ENCODE measurements at places on chromosomes 3 and 15.

DNA sequence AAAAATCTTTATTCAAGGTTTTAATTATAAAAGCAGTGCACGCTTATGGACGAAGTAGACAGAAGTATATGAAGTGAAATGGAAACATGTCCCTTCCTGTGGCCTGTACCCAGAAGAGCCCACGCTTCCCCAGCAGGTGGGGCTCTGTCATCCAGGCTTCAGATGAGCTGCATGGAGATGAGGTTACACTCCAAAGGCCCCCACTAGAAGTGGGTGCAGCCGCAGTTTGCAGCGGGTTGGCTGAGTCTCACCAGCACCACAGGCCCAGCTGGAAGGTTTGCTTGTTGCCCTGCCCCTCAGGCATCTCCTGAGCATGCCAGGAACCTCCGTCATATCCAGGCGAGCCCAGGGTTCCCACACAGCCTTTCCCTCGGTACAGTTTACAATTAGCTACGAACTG, 33.1 kb downstream of the PRR20G start:
- DNase-seq = no peak

GRCh38 chr3:52022323-52023100, 26.8 kb upstream of the RPL29 start:
- no peak for DNase-seq

- no peak for DNase-seq
Measured at GRCh38 chr3:61802772-61803171, 241.4 kb downstream of the PTPRG start.

DNA sequence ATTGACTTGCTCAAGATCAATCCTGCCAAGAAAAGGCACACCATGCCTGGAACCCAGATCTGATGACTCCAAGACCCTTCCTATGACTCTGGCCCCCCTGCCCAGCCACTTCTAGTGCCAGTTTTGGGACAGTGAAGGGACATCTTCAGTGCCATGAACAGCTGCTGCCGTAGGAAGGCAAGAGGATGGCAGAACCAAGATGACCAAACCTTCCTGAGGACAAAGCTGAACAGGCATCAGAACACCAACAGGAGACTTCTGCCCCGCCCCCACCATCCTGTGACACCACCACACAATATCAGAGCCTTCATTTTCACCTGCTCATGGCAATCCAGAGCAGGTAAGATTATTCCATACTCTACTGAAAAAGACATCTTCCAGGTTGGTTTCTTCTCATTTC, 33.0 kb downstream of the ZNF445 start:
- DNase-seq = no peak

DNA sequence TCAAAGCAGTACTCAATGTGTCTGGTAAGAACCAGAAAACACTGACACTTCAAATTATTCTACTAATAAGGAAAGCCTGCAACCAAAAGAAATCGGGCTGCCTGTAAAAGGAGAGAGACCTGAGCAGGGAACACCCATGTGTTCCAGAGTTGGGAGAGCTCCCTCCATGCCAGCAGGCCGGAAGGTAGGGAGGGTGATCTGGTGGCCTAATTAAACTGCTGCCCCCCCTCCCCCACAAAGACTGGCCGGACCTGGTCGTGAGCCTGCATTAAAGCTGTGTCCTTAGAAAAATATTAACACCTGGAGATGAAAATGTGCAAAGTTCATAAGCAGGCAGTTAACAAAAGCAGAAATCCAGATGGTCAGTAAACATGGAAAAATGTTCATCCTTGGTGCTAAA, 170.6 kb upstream of the BHLHE40 start:
- no peak for DNase-seq

DNA sequence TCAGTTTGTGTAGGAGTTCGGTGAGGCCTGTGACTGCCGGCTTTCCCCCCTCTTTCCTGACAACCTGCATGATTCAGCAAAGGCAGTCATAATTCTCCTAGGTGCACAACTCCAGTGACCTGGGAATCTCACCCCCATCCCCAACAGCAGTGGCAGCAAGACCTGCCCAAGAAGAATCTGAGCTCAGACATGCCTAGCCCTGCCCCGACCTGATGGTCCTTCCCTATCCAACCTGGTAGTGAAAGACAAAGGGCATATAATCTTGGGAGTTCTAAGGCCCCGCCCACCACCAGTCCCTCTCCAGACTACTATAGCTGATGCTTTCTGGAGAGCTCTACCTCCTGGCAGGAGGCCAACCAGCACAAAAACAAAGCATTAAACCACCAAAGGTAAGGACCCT, 44.2 kb upstream of the ZBED2 start:
- DNase-seq = no peak

GRCh38 chr3:42698911-42699230, 3.7 kb downstream of the HHATL start:
- peak; percentile 3 for DNase-seq

- DNase-seq = no peak
Measured at GRCh38 chr3:33137691-33138090, 23.9 kb downstream of the CRTAP start.

DNA sequence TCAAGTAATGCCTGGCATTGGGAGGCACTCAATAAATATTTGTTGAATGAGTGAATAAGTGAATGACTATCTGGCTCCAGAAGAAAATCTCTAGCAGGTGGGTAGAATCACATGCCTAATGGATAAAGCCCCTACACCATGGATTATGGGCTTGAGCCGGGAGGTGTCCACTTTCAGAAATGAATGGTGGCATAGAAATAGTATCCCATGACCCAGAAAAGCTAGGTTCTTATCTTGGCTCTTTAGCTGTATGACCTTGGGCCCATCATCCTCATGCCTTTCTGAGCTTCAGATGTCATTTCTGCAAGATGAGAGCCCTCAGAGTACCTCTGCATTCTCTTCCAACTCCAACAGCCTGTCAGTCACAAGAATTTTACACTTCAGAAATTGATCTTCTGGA, 37.3 kb upstream of the TNIK start:
- DNase-seq = no peak

DNA sequence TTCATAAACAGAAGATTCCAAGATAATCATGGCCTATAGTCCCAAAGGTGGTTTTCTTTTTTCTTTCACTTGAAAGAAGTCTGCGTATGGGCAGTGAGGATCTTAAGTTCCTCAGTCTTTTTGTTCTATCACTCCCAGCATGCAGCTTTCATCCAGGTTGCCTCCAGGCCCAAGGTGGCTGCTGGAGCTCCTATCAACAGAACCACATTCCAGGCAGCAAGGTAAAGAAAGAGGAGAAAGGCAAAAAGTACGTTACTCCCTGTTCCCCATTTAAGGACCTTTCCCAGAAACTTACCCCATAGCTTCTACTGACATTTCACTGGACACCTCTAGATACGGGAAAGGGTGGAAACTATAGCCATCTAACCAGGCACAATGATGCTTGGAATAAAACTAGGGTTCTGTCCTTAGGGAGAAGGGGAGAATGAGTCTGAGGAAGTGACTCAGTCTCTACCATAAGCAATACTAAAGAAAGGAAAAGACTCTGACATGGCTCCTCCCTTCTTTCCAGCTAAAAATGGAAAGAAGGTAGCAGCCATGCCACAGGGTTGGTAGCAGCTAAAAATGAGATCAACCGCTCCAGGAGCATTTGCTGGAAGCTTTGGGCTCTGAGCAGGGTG, 313.9 kb upstream of the NR2E3 start:
- DNase-seq = no peak

DNA sequence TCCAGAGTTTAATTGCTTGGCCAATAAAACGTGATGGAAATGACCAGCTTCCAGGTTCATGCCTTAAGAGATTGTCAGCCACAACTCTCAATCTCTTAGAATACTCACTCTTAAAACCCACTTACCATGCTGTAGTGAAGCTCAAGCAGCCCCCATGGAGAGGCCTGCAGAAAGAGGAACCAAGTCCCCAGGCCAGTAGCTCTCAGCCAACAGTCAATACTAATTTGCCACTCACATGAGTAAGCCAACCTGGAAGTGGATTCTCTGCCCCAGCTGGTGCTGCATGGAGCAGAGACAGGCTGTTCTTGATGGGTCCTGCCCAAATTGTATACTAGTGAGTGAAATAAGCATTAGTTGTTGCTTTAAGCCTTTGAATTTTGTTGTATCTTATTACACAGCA, 155.9 kb downstream of the OXSM start:
- no peak for DNase-seq

DNA sequence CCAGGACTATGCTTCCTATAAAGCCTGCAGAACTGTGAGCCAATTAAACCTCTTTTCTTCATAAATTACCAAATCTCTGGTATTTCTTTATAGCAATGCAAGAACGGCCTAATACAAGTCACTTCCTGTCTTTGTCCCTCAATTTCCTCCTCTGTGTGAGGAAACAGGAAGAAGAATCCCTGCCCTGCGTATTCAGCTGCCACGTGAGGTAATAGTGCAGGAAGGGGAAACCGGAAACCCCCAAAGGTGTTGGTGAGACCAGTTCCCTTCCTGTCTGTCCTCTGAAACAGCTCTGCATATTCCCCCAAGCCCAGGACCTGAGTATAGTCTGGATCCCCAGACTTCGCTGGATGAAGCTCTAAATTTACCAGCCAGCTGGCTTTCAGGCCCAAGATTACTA, 18.1 kb upstream of the PTPN23 start:
- DNase-seq = no peak

- no peak for DNase-seq
Measured at GRCh38 chr15:22956257-22956977, 23.8 kb downstream of the CYFIP1 start.

- no peak for DNase-seq
Measured at GRCh38 chr15:74386496-74387140, 19.2 kb upstream of the CYP11A1 start.

DNA sequence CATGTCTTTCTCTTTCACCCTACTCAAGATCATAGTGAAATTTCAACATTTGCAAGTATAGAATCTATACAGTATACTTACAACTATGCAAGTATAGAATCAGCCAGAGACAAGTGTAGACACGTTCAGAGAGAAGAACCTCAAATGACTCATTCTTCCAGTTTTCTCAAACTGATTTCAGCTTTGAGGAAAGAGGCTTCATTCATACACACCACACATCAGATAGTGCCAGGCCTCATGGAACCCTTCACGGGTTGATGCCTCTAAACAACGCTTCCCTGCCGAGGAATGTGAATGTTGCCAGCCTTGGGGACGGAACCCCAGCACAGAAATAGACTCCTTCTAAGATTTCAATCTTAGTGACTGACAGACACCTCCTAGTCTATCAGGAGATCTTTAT, 135.7 kb downstream of the FOXP1 start:
- no peak for DNase-seq

GRCh38 chr15:57198654-57199291, 177.5 kb upstream of the CGNL1 start:
- DNase-seq = no peak

GRCh38 chr3:154496978-154497377, 67.0 kb upstream of the GPR149 start:
- no peak for DNase-seq

- no peak for DNase-seq
Measured at GRCh38 chr15:31412824-31413223, 86.2 kb downstream of the KLF13 start.

DNA sequence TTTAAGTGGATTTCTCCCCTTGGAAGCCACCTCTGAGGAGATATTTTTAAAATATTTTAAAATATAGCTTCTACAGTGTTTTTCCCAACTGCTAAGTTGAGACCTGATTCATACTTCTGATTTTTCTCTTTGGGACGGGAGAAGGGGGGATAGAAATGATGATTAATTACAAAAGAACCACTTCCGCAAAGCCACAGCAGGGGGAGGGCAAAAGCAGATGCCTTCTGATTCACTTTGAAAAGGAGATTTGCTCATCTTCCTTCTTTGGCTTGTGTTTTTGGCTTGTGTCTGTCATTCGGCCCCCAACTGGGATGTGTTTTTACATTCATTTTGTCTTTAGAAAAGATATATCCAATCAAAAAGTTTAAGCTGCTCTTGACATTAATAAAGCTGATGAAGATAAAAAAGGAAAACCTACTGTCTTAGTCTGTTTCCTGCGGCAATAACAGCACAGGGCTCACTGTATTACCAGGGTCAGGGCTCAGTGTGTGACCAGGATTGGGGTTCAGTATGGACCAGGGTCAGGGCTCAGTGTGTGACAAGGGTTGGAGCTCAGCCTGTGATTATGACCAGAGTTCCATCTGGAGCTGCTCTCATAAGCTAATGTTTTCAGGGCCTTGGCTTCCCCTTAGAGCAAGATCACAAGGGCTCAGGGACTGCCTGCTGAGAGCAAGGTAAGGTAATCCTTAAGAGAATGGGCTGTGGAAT, 223.2 kb downstream of the MTHFS start:
- peak; percentile 29 for DNase-seq

DNA sequence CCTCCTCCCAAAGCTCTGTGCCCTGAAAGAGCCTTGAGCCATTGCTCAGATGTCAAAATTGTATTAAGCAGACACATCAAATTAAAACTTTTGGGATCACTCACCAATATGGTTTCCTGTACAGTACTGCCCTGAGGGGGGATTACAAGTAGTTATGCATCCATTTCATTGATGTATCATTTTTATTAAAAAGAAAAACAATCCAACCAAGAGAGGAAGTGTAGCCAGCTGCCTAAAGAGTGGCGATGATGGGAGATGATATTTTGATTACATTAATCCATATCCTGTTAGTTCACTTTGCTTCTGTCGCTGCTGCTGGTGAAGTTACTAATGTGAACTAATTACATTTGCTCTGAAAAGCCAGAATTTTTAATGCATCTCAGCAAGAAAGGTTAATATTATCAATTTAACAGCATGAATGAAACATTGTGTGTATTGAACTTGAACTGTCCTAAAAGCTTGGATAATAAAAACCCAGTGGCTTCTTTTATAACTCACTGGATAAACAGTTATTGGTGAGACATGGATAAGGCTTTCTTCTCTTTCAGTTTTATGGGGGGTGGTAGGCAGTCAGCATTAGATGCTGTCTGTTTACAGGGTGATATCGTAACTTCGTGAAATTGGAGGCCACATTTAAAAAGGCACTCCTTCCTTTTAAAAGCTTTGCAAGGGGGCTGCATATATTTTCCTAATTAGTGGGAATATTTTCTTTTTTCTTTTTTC, 87.7 kb downstream of the IGF1R start:
- DNase-seq = no peak

- DNase-seq = no peak
Measured at GRCh38 chr15:58185439-58185838, 47.3 kb downstream of the AQP9 start.

GRCh38 chr3:186993210-186993782, 63.0 kb downstream of the ST6GAL1 start:
- no peak for DNase-seq

- DNase-seq = no peak
Measured at GRCh38 chr3:148289159-148289558, 408.5 kb upstream of the AGTR1 start.

DNA sequence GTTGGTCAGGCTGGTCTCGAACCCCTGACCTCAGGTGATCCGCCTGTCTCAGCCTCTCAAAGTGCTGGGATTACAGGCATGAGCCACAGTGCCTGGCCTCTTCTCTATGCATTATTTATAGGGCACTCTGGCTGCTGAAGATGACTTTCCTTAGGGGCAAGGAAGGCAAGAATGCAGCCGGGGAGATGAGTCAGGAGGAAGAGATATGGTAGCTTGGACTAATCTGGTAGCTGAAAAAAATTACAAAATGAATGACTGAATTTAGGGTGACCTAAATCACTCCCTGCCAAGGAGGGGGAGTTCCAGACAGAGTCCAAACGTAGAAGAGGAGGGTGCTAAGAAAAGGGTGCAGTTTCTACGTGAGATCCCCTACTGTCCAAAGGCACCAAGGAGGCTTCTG, 14.2 kb downstream of the RHCG start:
- no peak for DNase-seq

- no peak for DNase-seq
Measured at GRCh38 chr3:159996018-159996417, 7.4 kb downstream of the IL12A start.

GRCh38 chr3:106514431-106514830, 645.6 kb upstream of the CBLB start:
- no peak for DNase-seq

All from GM12892 (cell line).